NCI-H69 (cell line): ENCODE measurements at places on chromosomes 6 and 20.

DNA sequence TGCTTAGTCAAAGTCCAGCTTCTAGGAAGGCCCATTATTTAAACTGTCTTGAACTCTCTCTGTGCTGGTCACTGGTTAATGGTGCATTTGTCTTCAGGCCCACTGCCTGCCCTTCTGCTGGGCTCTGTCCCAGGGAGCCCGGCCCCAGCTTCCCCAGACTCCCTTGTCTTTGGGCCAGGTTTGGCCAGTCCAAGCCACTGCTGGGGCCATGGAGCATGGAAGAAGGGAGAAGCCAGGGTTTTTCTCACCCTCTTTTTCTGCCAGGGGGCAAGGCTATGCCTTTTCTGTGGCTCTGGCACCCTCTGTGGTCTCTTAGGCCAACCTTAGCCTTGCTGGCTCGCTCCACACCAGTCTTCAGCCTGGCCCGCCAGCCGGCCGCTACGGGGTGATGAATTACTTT is 390.0 kb upstream of the SULF2 start:
- no peak for DNase-seq

DNA sequence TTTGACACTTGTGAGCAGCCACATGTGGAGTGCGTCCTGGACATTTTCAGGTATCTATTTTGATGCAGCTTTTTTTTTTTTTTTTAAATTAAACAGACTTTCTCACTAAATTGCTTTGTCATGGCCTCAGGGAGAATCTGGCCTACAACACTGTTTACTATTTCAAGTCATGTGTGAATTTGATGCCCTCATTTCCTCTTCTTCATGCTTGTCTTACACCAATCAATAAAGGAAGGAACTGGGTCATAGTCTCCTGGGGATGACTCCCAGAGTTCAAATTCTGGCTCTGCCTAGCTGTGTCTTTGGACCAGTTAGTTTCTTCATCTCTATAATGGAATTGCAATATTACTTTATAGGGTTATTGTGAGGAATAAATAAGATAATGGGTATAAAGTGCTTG is 554.1 kb downstream of the PRKN start:
- DNase-seq: peak; percentile 82

- DNase-seq: no peak
These were observed 155.2 kb upstream of the ESR1 start for GRCh38 chr6:151652325-151652724.

DNA sequence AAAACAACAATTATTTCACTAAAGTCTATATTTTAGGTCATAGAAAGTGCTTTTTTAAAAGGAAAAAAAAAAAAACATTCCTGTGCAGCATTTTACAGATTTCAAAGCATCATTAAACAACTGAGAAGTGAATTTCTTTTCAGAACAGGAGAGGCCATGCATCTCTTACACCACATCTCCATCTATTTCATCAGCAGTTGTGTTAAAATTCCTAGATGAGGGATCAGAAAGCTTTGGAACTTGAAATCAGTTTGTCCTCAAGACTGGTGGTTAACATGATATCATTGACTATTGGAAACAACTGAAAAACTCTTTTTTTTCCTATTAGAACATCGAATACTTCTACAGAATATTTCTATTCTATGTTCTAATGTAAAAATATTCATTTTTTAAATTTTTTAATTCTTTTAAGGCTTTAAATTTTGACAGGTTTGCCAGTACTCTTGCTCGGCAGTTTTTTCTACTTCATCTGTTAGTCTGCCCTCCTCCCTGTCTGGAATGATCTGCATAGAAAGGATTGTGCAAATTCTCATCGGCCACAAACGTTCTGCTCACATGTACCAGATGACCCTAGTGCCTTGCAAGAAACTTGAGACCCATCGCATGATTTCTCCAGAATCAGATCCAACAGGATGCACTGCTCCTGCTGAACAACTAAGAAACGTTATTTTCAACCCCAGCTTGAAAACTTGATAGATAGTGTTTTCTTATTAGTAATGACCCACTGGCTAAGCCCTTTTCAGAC is 411.0 kb upstream of the AGPAT4 start:
- DNase-seq: no peak

DNA sequence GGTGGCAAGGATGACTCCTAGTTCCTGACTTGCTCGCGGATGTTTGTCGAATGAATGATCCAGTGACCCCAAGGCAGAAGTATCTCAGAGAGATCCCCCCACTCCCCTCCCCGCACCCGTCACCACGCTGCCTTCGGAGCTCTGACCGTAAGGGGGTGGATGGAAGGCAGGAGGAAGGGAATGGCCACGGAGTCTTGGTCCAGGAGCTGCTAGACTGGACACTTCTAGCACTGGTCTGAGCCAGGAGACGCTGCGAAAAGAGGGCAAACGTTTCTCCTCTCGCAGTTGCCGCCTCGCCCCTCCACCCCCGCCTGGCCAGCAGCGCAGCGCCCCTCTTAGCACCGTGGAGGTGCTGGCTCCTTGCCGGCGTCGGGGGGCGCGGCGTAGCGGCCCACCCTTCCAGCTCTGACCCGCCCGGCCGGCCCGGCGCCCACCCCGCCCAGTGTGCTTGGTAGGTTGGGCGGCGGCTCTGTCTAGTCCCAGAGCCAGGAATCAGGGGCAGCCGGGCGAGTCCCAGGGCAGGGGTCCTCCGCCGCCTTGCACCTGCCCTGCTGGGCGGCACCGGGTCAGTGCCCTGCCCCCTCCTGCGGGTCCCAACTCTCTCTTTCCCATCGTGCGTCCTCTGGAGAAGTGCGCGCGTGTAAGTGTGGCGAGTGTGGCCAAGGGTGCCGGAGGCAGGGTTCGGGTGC is 2.4 kb upstream of the DBNDD2 start:
- DNase-seq: peak; percentile 44

- DNase-seq: peak; percentile 69
These were observed 57.9 kb upstream of the MLN start for GRCh38 chr6:33861722-33862121.

DNA sequence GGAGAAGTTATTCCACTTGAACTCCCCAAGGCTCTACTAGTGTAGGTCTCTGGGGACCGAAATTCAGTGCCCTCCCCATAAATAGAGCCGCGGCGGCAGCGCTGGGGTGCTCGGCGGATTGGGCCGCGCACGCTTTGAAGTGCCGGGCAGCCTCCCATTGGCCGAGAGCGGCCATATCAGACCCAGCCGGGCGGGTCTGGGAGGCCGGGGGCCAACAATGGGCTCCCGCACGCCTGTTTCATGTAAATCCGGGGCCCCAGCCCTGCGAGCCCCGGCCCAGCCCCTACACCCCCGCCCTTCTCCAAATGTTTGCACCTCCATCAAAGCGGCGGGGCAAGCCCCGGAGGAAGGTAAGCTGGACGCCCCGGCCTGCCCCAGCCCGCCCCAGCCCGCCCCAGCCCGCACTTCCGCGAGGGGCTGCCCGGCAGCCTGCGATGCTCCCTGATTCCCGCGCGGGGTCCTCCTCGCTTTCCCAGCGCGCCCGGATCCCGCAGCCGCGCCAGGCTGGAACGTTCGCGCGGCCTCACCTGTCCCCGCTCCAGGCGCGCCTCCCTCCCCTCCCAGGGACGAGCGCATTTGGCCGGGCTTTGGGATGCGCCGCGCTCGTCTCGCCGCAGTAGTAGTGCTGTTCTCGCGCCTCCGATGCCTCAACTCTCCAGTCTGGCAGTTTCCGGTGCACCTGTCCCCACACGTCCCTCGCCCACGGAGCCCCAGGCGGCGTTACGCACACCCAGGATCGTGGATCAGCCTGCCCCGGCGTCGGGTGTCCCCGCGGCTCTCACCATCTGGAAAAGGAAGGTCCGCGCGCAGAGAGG is at the start of gene TBXT:
TBXT (minus strand) TSS at position 51 of the 815 bp plus-strand sequence. CDS start 260 bp downstream, outside the sequence.
- no peak for DNase-seq

DNA sequence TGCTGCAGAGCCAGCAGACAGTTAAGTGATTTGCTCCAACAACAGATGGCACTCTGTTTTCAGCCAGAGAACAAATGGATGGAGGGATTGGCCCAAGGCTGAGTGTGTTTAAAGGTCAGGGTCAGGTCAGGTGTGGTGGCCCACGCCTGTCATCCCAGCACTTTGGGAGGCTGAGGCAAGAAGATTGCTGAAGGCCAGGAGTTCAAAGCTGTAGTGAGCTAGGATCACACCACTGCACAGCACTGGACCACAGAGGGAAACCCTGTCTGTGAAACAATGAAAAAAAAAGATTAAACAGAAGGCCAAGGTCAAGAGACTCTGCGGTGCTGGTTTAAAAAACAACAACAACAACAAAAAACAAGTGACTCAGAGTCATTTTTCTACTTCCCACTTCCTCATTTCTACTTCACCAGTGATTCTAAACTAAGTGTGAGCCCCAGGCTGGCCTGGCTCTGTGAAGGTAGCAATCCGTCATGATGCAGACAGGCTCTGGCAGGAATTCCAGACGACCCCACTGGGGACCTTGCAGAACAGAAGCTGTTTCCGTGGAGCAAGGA is 42.5 kb upstream of the ARMC2 start:
- DNase-seq: peak; percentile 28

DNA sequence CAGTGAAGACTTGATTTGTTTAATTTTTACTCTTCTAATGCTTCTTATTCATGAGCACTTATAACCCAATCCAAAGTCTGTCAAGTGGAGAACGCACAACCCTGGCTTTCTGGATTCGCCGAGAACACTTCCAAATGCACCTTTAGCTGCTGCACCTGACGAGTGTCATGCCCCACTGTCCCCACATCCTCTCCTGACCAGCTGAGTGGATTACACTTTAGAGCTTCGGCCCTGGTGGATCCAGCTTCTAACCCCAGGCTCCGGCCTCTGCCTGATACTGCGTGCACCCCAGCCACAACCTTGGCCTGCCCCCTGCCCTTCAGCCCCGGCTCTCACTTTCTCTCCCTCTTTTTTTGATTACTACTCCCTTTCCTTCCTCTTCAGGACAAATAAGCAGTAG is 258.8 kb downstream of the TMEM242 start:
- DNase-seq: no peak

DNA sequence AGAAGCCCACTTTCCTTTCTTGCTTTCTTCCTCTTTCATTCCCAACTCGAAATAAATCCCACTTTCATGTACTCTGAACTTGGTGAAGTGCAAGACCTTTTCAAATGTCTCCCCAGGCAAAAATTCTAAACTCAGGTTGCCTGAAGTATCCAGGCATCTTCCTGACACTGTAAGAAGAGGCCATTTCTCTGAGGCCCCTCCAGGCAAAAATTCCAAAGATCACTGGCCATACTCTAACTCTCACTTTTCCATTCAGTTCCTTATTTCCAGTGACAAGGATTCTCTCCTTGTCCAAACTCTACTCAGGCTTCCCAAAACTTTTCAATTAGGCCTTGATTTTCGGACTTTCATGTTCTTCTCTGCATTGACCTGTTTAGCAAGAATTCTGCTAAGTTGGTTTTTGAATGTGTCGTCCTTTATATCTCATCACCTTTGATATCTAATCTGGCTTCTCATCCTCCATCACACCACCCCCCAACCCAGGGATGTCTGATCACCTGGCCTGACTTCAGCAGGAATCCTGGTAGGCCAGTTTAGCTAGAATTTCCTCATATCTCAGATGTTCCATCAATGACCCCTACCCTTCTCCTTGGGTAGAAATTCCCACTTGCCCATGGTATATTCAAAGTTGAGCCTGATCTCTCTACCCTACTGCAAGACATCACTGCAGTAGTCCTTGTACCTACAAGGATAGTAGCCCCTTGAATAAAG is 124.9 kb downstream of the RCAN2 start:
- DNase-seq: no peak

- DNase-seq: no peak
These were observed 108.0 kb downstream of the PRND start for GRCh38 chr20:4829514-4830215.

DNA sequence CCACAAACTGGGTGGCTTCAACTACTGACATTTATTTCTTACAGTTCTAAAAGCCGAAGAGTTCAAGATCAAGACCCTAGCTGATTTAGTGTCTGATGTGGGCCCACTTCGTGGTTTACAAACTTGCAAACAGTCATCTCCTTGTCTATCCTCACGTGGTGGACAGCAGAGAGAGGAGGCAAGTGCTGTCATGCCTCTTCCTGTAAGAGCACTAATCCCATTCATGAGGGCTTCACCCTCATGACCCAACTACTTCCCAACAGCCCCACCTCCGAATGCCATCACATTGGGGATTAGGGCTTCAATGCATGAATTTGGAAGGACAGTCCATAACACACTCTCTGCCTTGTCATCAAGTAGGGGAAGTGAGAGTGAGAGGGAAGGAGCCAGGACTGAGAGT is 15.6 kb upstream of the ISM1 start:
- DNase-seq: no peak

- no peak for DNase-seq
These were observed 117.4 kb upstream of the RPS6KA2 start for GRCh38 chr6:166744223-166745134.

DNA sequence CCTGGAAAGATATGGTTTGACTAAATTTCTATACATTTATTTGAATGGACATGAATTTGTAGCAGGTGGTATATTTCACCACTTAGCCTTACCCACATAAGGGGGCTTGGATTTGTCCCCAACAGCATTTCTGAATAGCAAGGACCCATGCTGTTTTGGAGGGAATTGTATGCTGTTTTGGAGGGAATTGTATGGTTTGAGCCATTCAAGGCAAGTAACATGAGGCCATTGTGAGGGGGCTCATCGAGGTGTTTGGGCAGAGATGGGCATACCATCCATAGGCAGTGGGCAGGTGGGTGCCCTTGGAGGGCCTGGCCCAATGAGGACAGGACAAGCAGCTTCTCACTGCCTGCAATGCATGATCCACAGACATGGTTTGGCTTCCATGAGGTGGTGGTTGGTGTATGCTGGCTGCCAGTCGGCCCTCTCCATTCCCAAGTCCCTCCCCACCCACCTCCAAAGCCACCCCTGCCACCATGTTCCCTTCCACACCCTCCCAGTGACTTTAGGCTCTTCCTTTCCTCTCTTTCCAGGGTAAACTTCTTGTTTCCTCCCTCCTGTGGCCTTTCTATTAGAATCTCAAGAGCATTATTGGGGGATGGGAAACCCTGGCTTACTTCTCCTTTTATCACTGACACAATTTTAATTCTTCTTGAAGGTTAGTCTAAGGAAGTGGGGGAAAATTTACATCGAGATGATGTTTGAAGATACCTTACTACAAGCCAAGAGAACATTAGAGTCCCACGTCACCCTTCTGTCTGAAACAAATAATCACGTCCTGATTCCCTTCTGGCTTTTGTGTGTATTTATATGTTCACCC is 13.2 kb upstream of the PXDC1 start:
- no peak for DNase-seq

DNA sequence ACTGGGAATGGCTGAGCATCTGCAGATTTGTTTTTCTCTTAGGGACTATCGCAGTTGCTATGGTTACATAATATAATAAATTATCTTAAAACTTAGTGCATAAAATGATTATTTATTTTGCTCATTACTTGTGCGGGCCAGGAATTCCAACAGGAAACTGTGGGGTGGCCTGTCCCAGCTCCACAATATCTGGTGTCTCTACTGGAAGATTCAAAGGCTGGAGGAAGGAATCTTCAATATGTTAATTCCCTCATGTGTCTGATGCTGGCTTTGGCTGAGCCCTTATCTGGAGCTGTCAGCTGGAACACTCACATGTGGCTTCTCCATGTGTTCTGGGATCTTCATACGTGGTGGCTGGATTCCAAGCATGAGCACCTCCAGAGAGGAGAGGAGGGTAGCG is 23.9 kb upstream of the B3GAT2 start:
- peak; percentile 13 for DNase-seq

GRCh38 chr20:5722927-5723326 is 27.3 kb upstream of the SHLD1 start:
- DNase-seq: no peak

GRCh38 chr6:105332576-105332975 is 70.3 kb downstream of the PREP start:
- DNase-seq: no peak

GRCh38 chr20:36631646-36632045 is 14.3 kb downstream of the SLA2 start:
- DNase-seq: no peak

GRCh38 chr6:161584621-161585340 is 310.9 kb upstream of the AGPAT4 start:
- DNase-seq: peak; percentile 32

- DNase-seq: no peak
These were observed 9.6 kb downstream of the MAN1A1 start for GRCh38 chr6:119339941-119340456.
